ENCODE measurements at places on chromosomes 7 and 10. TPM values are rescaled to one million over a fixed set of nuclear protein-coding genes. Genes with fewer than 3 reads are reported as not detected.

DNA sequence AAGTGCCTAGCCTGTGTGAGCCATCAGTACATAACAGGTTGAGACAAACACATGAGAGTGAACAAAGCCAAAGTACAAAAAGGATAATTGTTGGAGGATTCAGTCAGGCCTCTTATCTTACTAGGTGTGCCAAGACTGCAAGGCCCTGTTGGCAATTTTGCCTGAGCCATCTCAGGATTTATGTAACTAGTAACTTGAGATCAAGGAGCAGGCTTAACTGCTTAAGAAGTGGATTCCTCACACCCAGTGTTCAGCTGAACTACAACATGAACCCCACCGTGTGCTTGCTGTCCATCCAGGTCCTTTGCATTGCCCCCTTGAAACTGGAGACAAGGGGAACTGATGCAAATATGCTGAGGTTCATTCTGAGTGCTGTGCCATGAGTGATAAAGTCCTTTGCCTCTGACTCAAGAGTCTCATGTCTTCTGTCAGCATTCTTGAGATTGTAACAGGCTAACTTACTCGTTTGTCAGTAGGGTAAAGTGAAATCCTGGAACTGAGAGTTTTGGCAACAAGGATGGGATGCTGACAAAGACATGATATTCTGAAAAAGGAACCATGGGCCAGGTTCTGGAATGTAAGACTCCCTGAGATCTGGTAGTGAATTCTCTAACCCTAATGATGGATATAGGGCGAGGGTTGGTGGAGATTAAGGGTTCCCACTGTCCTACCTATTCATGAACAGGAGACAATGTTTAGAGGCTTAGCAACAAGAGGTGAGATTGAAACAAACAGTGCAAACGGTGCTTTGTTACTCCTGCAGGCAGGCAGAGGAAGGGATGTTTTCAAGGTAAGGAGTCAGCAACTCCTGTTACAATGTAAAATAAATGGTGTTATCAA is 44.1 kb upstream of the GATAD1 start:
- H3K4me3 ChIP-seq = no peak overlapping the region
- H3K27me3 ChIP-seq = no peaks in the 10 kb centered on the region
- no peak for DNase-seq
- peaks cover 15% of the 10 kb centered on the region for H3K36me3 ChIP-seq
- no peaks in the 10 kb centered on the region for H3K4me1 ChIP-seq

Gene ZNF783
- 4.1 TPM for total RNA-seq

GRCh38 chr7:7335215-7335614 is 152.9 kb downstream of the C1GALT1 start:
- no peaks in the 10 kb centered on the region for H3K27me3 ChIP-seq
- no peak for DNase-seq
- H3K4me1 ChIP-seq = no peaks in the 10 kb centered on the region
- no peak overlapping the region for H3K27ac ChIP-seq

Gene SPDYE1
- total RNA-seq = not detected

DNA sequence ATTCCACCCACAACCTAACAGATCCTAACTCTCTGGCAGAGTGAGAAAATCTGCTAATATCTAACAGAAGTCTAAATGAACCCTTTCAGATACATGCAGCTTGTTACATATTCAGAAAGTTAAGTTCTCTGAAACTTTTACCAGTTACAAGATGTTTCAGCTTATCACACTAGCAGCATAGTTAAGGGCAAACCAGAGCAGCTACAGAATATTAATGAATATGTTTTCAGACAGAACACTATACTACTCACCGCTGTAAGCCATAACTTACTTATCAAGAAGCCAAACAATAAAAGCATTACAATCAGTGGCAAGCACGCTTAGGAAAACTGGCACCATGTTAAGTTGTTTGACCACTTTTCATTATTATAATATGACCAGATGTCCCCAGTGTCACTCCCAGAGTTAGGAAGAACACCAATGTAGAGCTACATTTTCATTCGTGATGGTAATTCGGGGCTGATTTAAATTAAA is 2.7 kb downstream of the ITGB1 start:
- H3K27me3 ChIP-seq = no peaks in the 10 kb centered on the region
- peaks cover 74% of the 10 kb centered on the region for H3K4me1 ChIP-seq
- H3K4me3 ChIP-seq = peak overlapping the region; percentile 79
- peak overlapping the region; percentile 93 for H3K27ac ChIP-seq

DNA sequence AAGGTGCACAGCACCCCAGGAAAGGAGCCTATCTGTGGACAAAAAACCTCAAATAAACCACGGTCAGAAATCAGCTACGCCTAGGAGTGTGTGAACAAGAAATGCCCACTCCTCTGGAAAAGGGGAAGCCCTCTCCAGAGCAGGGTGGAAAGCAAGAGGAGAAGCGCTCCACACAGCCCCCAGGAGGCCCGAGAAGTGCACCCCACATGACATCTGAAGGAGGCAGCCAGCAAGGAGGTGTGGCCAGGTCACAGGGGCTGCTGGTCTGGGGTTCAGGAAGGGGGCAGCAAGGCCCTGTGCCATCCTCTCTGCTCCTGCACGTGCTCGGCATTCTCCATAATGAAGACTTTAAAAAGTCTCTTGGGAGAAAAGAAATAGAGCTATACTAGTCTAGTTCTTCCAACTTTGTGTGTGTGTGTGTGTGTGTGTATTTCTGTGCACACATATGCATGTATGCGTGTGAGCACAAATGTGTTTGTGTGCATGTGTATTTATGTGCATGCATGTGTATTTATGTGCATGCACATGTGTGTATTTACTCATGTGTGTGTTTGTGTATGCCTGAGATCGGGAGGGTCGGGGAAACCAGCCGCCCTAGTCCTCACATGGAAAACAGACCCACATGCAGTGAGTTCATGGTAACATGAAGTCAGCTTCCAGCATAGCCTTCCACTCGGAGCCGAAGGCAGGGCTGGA is 76.5 kb downstream of the TNS3 start:
- no peak overlapping the region for H3K4me3 ChIP-seq
- H3K27me3 ChIP-seq = no peaks in the 10 kb centered on the region
- peaks cover 22% of the 10 kb centered on the region for H3K4me1 ChIP-seq
- H3K27ac ChIP-seq = no peak overlapping the region
- no peak for DNase-seq
- H3K36me3 ChIP-seq = no peaks in the 10 kb centered on the region

Gene HOXA6
- 4.2 TPM for total RNA-seq

- no peak overlapping the region for H3K27ac ChIP-seq
- peaks cover 7% of the 10 kb centered on the region for H3K4me1 ChIP-seq
- H3K36me3 ChIP-seq = no peaks in the 10 kb centered on the region
Measured at GRCh38 chr7:142717453-142717852, 31.8 kb upstream of the PRSS1 start.

GRCh38 chr10:79238158-79238520 is 109.1 kb upstream of the PPIF start:
- no peaks in the 10 kb centered on the region for H3K36me3 ChIP-seq
- no peak overlapping the region for H3K4me3 ChIP-seq
- H3K4me1 ChIP-seq = peaks cover 32% of the 10 kb centered on the region
- peak overlapping the region; percentile 53 for H3K27ac ChIP-seq
- no peak for DNase-seq
- H3K27me3 ChIP-seq = no peaks in the 10 kb centered on the region

Gene CARD11
- not detected for total RNA-seq

DNA sequence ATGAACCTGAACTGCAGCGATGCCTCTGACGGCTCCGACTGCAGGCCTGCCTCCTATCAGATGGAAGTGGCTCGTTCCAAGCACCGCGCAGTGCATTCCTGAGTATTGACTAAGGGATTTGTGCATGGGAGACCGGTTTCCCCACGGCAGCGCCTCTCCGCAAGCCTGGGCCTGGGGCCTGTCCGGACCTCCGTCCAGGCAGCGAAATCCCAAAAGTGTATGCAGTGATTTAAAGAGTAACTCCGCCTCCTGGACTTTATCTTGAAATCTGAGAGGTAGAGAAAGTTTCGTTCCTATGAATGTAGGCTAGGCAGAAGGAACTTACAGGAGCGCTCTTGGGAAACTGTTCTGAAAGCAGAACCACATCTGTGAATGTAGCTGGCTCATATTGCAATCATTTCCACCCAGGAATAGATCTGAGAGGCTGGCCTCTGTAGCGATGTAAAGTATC is 106.2 kb upstream of the CELF2 start:
- peak; percentile 72 for DNase-seq
- no peaks in the 10 kb centered on the region for H3K27me3 ChIP-seq
- H3K4me1 ChIP-seq = peaks cover 17% of the 10 kb centered on the region
- peak overlapping the region; percentile 42 for H3K4me3 ChIP-seq
- no peaks in the 10 kb centered on the region for H3K36me3 ChIP-seq

GRCh38 chr10:113319479-113319878 is 233.4 kb upstream of the HABP2 start:
- no peaks in the 10 kb centered on the region for H3K4me1 ChIP-seq
- no peaks in the 10 kb centered on the region for H3K27me3 ChIP-seq
- no peak overlapping the region for H3K27ac ChIP-seq
- DNase-seq = no peak
- H3K36me3 ChIP-seq = no peaks in the 10 kb centered on the region

GRCh38 chr7:79455173-79455790 is 1.8 kb upstream of the MAGI2 start:
- H3K27ac ChIP-seq = no peak overlapping the region
- H3K4me1 ChIP-seq = peaks cover 6% of the 10 kb centered on the region
- H3K4me3 ChIP-seq = no peak overlapping the region
- H3K27me3 ChIP-seq = no peaks in the 10 kb centered on the region
- no peaks in the 10 kb centered on the region for H3K36me3 ChIP-seq

Gene LIPM
- total RNA-seq = not detected

- peak overlapping the region; percentile 31 for H3K4me3 ChIP-seq
- H3K27ac ChIP-seq = no peak overlapping the region
- no peak for DNase-seq
- peaks cover 22% of the 10 kb centered on the region for H3K4me1 ChIP-seq
- H3K27me3 ChIP-seq = peaks cover 63% of the 10 kb centered on the region
Measured at GRCh38 chr7:151017953-151018420, 6.3 kb downstream of the ATG9B start.

Gene KCND2
- 0.93 TPM for total RNA-seq

- no peaks in the 10 kb centered on the region for H3K36me3 ChIP-seq
- DNase-seq = no peak
- H3K27me3 ChIP-seq = no peaks in the 10 kb centered on the region
- H3K4me3 ChIP-seq = no peak overlapping the region
Measured at GRCh38 chr10:62850646-62851045, 34.5 kb upstream of the EGR2 start.

- no peak overlapping the region for H3K27ac ChIP-seq
- no peaks in the 10 kb centered on the region for H3K36me3 ChIP-seq
- no peaks in the 10 kb centered on the region for H3K27me3 ChIP-seq
- no peak overlapping the region for H3K4me3 ChIP-seq
- DNase-seq = no peak
- no peaks in the 10 kb centered on the region for H3K4me1 ChIP-seq
Measured at GRCh38 chr10:81978238-81978637, 103.2 kb downstream of the NRG3 start.

DNA sequence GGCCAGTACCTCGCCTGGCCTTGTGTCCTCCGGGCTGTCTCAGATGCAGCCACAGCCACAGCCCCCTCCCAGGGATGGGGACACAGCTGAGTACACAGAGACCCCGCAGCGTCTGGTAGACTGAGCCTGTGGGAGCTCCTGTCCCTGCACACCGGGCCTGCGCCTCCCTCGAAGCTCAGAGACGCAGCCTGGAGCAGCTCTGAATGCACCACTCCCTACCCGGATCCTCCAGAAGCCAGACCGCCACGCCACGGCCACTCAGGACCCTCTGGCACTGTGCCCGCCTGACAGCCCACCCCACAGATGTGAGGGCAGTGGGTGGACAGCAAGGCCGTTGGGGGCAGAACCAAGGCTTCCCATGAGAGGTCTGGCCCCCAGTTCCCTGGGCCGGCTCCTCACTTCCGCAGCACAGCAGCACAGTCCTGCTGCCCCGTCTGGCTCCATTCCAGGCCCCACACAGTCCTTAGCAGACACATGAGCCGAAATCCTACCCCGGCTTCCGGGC is 40.8 kb downstream of the PAPOLB start:
- H3K4me1 ChIP-seq = no peaks in the 10 kb centered on the region
- no peaks in the 10 kb centered on the region for H3K36me3 ChIP-seq
- DNase-seq = no peak
- peak overlapping the region; percentile 52 for H3K27ac ChIP-seq

GRCh38 chr7:148402159-148402558 is 188.4 kb upstream of the C7orf33 start:
- no peak overlapping the region for H3K4me3 ChIP-seq
- no peaks in the 10 kb centered on the region for H3K36me3 ChIP-seq
- no peak overlapping the region for H3K27ac ChIP-seq

GRCh38 chr10:113459626-113460280 is 93.1 kb upstream of the HABP2 start:
- no peak for DNase-seq
- no peaks in the 10 kb centered on the region for H3K27me3 ChIP-seq
- H3K4me1 ChIP-seq = no peaks in the 10 kb centered on the region
- no peak overlapping the region for H3K4me3 ChIP-seq
- no peaks in the 10 kb centered on the region for H3K36me3 ChIP-seq

DNA sequence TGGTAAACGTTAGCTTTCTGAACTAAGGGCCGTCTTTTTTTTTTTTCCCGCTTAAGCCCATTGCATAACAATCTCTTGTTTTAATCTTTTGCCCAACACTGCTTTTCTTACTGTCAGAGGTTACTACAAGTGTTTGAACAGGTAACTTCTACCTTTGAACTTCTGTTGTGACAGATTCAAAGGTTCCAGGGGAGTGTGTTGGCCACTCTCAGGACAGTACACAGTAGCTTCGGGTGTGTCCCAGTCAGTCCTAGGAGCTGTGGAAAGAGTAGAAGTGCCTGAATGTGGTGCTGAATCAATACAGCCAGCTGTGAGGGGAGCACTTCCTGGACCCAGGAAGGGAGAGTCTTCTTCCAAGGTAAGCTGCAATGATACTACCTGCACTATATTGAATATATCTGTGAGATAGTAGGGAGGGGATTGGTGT is at the start of gene ACSL5:
Gene ACSL5, plus strand, starts transcription at position 205 of the 427 bp plus-strand sequence. CDS start 20,831 bp downstream, outside the sequence.
- H3K4me3 ChIP-seq = no peak within 1 kb of the TSS
- H3K4me1 ChIP-seq = peaks cover 10% of the 10 kb centered on the region
- no peaks in the 10 kb centered on the region for H3K27me3 ChIP-seq
- H3K27ac ChIP-seq = peak within 1 kb of the TSS; percentile 73
- H3K36me3 ChIP-seq = no peaks in the 10 kb centered on the region

DNA sequence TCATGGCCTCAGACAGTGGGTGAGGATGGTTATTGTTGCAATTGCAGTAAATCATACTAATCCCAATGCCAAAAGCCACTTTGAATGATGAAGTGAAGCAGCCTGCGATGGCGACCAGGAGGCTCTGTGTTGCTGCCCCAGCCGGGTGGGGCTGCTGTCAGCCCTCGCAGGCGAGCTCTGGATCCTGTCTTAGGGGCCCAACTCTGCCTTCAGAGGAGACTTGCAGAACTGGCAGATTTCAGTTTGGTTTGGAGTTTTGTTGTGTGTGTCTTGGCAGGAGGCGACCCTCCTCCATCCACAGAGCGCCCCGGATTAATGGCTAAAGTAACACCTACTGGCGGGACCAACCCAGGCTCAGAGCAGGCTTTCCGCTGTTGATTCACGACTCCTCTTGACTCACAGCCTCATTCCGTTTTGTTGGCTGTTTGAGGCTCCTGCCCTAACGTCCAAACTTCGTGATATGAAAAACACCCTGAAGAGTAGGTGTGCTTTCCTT is 67.9 kb upstream of the BMPER start:
- peaks cover 5% of the 10 kb centered on the region for H3K4me1 ChIP-seq
- H3K4me3 ChIP-seq = no peak overlapping the region
- H3K36me3 ChIP-seq = no peaks in the 10 kb centered on the region

Measured in gastrocnemius medialis (tissue), 4 donors.